DND-41 (cell line): ENCODE measurements at places on chromosomes 5 and 9.

GRCh38 chr9:5671711-5672353 lies 42.9 kb downstream of the RIC1 start:
- no peak overlapping the region; the same call in 1 of the 2 replicates for H3K4me3 ChIP-seq
- peak; percentile 75 for DNase-seq
- H3K27ac ChIP-seq = peak overlapping the region; percentile 61; the same call in 1 of the 2 replicates
- no peaks in the 10 kb centered on the region for H3K27me3 ChIP-seq
- H3K36me3 ChIP-seq = no peaks in the 10 kb centered on the region

DNA sequence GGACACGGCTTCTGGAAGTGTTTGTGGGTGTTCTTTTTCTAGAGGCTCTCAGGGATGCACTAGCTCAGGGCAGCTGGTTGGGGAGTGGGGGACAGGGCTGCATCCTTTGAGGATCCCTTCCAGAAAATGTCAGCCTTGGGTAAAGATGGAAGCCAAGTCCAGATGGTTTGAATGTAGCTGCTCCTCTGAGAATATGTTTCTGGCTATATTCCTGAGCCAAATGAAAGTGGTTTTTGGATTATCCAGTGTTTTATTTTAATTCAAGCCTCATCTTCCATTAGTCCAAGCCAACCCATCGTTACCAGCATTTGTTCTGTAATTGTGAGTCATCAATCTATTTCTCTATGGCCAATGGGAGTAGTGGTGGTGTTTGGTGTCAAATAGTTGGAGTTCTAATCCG lies 70.4 kb downstream of the SPRY4 start:
- no peak for DNase-seq
- H3K27ac ChIP-seq = no peak overlapping the region
- no peaks in the 10 kb centered on the region for H3K4me1 ChIP-seq
- no peak overlapping the region for H3K4me3 ChIP-seq
- no peaks in the 10 kb centered on the region for H3K36me3 ChIP-seq

- no peak overlapping the region for H3K27ac ChIP-seq
- DNase-seq = no peak
- H3K36me3 ChIP-seq = no peaks in the 10 kb centered on the region
- H3K4me3 ChIP-seq = no peak overlapping the region
These were observed 309.9 kb downstream of the NR3C1 start for GRCh38 chr5:143093452-143094086.

DNA sequence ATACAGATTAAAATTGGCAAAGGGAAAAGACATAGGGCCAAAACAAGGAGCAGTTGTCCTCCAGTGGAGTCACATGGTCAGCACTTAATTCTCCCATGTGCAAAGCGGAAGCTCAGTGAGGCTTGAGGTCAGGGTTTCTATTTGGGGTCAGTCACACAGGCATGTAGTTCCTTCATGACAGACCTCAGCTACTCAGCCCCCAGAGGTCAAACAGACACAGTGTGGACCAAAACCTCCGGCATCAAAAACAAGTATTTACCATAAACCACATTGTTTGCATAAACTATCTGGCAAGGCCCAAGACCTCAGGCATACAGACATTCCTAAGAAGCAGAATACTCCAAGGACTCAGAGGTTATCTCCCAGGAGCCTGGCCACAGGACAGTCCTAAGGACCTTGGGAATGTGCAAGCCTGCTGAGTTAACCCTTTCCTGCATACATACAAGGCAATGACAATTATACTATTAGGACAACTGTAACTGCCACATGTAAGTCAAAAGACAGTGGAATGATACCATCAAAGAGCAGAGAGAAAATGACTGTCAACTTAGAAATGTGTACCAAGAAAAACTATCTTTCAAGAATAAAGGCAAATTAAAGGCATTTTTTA lies 28.7 kb upstream of the FNIP1 start:
- no peaks in the 10 kb centered on the region for H3K27me3 ChIP-seq
- H3K4me3 ChIP-seq = no peak overlapping the region
- H3K27ac ChIP-seq = no peak overlapping the region

DNA sequence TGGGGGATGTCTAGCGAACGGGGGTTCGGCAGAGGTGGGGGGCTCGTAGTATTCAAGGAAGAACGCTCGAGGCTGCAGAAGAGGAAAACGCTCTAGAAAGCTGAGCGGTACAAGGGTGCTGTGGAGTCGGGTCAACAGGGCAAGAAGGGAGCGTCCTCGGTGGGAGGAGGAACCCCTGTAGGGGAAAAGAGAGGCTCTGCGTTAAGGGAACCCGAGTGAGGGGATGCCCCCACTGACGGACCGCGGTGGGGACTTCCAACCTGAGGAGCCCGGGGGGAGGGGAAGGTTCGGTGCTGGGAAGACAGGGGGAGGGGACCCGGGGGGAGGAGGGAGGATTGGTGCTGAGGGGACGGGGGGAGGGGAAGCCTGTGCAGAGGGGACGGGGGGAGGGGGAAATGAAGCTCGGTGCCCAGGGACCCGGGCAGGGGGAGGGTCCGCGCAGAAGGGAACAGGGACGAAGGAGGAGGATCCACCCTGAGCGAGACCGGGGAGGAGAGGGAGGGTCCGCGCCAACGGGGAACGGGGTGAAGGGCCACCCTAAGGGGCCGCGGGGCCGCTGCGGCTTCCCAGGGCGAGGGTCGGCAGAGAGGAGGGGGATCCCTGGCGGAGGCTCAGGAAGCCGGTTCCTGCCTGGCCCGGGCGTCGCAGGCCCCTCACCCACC lies 621 bp downstream of the NR6A1 start:
- no peaks in the 10 kb centered on the region for H3K36me3 ChIP-seq
- H3K4me3 ChIP-seq = peak overlapping the region; percentile 75; the same call in 1 of the 2 replicates
- H3K27ac ChIP-seq = no peak overlapping the region
- peaks cover 13% of the 10 kb centered on the region for H3K27me3 ChIP-seq
